Activated T-helper 1 cell treated with anti-CD3 and anti-CD28 coated beads, Interleukin-2, amount 50 U/mL, for 16 hours (primary cell): ENCODE measurements at places on chromosomes 13 and 19.
A peak's percentile ranks its signal among the peaks of the same experiment; 100 is the strongest.

DNA sequence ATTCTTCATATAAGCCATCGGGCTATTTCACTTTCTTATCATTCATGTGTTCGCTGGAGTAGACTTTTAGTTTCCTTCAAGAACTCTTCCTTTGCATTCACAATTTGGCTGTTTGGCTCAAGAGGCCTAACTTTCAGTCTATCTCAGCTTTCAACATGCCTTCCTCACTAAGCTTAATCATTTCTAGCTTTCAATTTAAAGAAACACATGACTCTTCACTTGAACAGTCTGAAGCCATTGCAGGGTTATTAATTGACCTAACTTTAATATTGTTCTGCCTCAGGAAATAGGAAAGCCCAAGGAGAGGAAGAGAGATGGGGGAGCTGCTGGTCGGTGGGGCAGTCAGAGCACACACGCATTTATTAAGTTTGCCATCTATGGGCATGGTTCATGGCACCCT is 158.1 kb downstream of the SUCLA2 start:
- DNase-seq: no peak

DNA sequence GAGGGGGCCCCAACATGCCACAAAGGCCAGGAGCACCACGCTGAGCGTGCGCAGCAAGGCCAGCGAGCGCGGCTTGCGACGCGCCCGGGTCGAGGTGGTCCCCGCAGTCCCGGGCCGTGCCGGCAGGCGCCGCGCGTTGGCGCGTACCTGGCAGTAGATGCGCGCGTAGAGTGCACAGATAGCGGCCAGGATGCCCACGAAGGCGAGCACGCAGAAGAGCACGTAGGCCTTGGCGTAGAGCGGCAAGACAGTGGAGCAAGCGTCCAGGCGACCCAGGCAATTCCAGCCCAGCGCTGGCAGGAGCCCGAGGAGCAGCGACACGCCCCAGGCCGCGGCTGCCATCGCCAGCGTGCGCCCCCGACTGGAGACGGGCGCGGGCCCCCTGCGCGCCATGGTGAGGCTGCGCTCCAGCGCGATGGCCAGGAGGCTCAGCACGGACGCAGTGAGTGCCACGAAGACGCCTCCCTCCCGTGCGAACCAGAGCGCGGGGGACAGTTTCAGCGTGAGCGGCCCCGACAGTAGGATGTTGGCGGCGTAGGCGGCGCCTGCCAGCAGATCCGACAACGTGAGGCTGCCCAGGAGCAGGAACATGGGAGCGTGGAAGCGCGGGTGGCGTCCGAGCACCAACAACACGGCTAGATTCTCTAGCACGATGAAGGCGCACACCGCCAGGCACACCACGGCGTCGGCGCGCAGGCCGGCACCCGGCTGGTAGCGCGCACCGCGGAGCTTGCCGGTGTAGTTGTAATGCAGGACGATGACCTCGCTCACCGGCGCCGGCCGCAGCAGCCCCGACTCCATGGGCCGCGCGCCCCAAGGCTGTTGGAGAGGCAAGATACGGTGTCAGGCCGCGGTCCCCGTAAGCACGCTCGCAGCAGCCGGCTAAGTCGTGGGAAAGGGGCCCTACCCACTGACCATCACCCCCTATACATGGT is 2.8 kb downstream of the S1PR5 start:
- peak; percentile 9 for DNase-seq

- no peak for DNase-seq
Observed at GRCh38 chr19:43820098-43820883, 6.8 kb upstream of the ZNF283 start.

DNA sequence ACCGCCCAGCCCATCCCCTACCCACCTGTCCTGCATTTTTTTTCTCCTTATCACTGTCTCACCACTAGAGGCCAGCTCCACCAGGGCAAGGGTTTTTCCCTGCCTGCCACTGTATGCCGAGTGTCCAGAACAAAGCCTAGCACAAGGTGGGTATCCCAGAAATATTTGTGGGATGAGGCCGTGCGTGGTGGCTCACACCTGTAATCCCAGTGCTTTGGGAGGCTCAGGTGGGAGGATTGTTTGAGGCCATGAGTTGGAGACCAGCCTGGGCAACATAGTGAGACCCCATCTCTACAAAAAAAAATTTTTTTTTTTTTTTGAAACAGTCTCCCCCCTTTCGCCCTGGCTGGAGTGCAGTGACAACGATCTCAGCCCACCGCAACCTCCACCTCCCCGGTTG is 2.9 kb upstream of the MRI1 start:
- DNase-seq: no peak
